Trophoblast cell (in vitro differentiated cells and primary cell): ENCODE measurements at places on chromosomes 6 and 20.

GRCh38 chr6:33769248-33769821 lies 19.6 kb downstream of the LEMD2 start:
- no peak for DNase-seq

DNA sequence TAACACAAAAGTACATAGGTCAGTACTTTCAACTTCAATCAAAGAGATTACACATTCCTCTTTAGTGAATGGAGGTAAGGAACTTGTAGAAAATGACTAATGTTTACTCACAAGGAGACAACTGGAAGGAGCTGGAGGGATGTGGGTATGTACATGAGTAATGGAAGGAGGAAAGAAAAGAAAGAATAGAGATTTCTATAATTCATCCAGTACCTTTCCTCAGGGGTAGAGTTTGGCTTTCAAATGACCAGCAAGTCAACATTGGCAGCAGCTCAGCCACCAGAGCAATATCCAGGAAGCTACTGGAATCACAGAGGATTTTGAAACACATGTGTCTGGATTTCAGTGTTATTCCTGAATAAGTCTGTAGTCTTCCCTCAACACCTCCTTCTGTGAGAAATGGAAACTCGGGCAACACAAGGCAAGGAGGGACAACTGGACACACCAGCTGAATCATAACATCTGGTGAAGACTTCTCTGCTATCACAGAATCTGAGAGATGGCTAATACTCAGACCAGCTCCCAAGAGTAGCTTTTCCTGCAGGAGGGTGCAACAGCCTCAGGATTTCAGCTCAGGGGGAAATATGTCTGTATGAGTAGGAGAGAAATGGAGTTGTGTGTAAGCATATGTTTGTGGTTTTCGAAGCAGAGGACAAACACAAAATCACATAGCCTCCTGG lies 98.8 kb downstream of the HAO1 start:
- peak; percentile 23 for DNase-seq

GRCh38 chr6:121688974-121689373 lies 253.5 kb downstream of the GJA1 start:
- no peak for DNase-seq

GRCh38 chr6:107154801-107155160 lies 39.5 kb upstream of the BEND3 start:
- no peak for DNase-seq

DNA sequence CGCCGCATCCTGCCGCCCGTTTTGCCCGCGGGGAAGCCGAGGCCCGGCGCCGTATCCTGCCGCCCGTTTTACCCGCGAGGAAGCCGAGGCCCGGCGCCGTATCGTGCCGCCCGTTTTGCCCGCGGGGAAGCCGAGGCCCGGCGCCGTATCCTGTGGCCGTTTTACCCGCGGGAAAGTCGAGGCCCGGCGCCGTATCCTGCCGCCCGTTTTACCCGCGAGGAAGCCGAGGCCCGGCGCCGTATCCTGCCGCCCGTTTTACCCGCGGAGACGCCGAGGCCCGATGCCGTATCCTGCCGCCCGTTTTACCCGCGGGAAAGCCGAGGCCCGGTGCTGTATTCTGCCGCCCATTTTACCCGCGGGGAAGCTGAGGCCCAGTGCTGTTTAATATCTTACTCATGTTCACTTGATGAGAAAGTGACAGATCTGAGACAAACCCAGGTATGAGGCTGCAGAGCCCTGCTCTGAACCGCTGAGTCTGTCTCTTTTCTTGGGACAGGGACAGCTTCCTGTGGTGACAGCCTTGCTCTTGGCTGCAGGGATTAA lies 129.4 kb downstream of the CDH26 start:
- DNase-seq: no peak

GRCh38 chr6:36791521-36792135 lies 47.6 kb downstream of the CPNE5 start:
- no peak for DNase-seq
